Stimulated activated CD8-positive, alpha-beta memory T cell treated with anti-CD3 and anti-CD28 coated beads, Interleukin-4, amount 100 ng/mL, for 48 hours (primary cell): ENCODE measurements at places on chromosomes 11 and 22.

GRCh38 chr11:118136341-118136740 lies 16.3 kb downstream of the SCN4B start:
- no peak for DNase-seq

DNA sequence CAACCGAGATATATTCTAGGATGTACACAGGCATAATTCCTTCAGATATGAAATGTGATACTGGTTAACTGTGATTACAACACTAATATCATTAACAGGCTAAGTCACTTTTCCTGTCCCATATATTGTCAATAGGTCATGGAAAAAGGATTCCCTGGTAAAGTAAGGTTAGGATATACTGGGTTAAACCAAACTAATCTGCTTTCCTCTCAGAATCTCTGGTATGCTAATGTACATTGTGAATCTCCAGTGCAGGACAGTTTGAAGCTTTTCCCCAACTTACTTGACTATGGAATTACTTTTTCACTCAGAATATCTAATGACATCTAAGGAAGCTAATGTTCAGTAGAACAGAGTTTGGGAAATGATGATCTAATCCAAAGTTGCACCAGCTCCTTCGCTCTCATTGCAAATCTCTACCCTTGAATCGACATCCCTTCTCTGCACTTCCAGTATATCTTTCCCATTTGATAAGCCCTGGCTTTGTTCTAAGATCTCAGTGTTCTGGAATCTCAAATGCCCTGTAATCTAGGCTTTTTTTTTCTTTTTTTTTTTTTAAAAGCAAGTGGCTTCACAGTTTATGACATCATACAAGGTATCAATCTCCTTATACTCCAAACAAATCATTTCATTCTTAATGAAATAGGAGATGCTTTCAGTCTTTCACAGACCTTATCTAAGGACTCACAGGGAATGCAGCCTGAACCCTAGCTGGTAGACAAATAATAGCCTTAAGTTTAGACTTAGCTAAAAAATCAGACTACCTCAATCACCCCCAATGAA lies 43.8 kb downstream of the COPB1 start:
- no peak for DNase-seq

- no peak for DNase-seq
Observed at GRCh38 chr11:8926236-8926635, 6.5 kb downstream of the C11orf16 start.

GRCh38 chr22:48832592-48832991 lies 995.1 kb downstream of the BRD1 start:
- DNase-seq: peak; percentile 37

GRCh38 chr11:95363164-95363563 lies 132.2 kb upstream of the SESN3 start:
- DNase-seq: no peak

- no peak for DNase-seq
Observed at GRCh38 chr22:20816559-20816958, 42.1 kb downstream of the PI4KA start.

DNA sequence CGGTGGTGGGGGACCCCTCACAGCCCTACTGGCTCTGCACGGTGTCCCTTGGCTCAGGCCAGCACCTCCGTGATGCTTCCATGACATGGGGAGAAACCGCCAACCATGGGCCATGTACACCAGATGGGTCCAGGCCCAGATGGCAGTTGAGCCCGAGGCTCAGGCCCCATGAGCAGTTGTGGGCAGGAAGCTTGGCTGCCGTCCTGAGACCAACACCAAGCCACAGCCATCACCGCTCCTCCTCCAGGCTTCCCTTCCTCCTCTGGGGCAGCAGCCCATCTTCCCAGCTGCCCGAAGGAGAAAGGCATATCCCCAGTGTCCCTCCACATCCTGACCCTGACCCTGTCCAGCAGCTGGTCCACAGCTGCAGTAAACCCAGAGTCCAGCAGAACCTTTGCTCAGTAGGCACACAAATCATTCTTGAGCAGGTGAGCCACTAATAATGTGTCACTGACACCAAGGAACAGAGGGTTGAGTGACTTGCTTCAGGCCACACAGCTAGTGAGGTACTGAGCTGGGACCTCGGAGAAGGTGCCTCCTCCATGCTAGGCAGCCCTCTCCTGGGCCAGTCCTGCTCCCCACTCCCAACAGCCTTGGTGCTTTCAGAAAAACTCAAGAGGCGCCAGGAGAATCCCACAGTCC lies 204.9 kb downstream of the CTTN start:
- no peak for DNase-seq

- no peak for DNase-seq
Observed at GRCh38 chr11:112398798-112399478, 138.3 kb upstream of the PLET1 start.

DNA sequence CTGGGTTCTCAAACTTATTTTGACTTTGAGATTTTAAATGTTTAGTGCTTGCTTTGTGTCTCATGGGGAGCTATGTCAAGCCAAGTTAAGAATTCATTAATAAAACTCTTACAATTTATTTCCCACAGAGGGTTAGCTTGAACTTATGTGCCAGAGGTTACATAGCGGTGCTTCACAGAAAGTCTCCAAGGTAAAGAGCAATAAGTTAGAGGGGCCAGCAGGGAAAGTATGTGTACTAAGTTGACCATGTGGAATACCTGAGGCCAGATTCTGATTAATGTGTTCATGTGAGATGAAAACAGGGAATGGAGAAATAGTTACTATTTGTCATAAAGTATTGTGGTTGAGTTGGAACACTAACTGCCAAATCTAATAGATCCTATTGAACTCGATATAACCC lies 149.3 kb downstream of the TMEM135 start:
- no peak for DNase-seq

- DNase-seq: peak; percentile 40
Observed at GRCh38 chr22:37824674-37825641, 1.8 kb downstream of the GALR3 start.

DNA sequence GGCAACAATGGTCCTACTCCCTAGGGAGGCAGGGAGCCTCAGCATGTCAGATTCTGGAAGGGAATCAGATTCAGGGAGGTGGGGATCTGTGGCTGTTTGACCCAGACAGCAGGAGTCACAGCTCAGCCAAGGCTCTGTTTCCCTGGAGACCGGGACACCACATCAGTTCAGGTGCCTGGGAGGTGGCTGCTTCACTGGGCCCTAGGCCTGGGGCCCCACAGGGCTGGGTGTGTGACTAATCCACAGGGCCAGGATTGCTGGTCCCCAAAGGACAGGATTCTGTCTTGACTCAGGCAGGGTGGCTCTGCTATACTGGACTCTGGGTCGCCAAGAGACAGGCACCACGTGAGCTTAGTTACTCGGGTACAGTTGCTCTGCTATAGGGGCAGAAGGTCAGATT lies 3.5 kb upstream of the OR5AN1 start:
- DNase-seq: no peak

- no peak for DNase-seq
Observed at GRCh38 chr11:9815486-9816136, 151.7 kb downstream of the SWAP70 start.

DNA sequence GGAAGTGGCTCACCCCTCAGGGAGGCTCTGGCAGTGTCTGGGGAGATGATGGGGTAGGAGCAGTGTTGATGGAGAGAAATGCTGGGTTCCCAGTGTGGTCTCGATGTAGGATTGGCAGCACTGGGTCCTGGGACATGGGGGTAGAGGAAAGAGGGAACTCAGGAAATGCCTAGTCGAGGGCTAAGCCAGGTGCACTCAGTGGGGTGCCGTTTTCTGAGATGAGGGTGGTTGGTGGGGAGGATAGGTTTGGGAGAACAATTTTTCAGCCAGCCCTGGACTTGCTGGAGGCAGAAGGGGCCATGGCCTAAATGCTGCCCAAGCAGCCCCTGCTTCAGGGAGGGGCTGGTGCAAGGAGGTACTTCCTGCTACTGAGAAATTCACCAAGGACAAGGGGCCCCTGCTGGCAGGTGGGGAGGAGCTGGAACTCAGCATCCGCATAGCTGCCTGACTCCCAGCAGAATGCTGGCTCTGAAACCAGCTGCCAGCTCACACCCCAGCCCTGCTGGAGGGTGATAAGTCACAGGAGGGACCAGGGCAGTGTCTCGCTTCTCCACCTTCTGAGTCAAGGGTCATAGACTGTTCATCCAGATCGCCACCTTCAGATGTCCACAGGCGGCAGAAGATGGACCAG lies 6.0 kb downstream of the CCDC157 start:
- DNase-seq: no peak

DNA sequence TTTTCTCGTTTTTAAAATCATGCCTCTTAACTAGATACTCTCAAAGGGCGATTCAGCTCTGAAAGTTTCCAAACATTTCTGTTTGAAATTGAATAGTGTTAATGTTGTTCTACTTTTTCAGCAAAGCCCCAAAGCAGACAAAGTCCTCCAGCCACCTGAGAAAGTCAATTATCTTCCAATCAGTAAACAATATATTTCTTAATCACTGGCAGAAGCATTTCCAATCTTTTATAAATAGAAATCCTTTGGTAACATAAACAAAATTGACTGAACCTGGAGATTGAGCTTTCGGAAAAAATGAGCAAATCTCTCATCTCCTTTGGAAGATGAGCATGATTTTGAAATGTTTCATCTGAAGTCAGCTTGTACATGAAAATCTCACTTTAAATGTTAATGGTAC lies 84.4 kb upstream of the FIBIN start:
- no peak for DNase-seq

DNA sequence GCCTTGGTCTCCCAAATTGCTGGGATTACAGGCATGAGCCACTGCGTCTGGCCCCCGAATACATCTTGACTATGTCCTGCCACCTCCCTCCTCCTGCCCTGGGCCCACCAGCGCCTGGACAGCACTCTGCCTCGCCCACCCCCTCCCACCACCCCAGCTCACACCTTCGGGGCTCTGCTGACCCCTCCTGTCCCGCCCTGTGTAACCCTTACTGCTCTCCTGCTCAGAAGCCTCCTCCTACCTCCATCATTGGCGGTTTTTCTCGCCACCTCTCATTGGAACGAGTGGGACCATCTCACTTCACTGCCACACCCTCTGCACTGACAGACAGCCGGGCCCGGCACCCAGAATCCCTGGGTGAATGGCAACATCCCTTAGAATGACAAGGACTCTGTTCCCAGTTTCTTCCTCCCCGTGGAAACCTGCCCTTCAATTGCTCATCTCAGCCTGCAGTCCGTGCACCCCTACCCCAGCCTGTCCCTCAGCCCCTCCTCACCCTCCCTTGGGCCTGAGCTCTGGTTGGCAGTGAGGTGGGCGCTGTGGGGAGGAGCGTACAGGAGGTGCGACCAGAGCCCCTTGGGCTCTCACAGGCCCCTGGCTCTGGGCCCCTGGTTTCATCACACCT lies 32.2 kb downstream of the LRRC74B start:
- no peak for DNase-seq

DNA sequence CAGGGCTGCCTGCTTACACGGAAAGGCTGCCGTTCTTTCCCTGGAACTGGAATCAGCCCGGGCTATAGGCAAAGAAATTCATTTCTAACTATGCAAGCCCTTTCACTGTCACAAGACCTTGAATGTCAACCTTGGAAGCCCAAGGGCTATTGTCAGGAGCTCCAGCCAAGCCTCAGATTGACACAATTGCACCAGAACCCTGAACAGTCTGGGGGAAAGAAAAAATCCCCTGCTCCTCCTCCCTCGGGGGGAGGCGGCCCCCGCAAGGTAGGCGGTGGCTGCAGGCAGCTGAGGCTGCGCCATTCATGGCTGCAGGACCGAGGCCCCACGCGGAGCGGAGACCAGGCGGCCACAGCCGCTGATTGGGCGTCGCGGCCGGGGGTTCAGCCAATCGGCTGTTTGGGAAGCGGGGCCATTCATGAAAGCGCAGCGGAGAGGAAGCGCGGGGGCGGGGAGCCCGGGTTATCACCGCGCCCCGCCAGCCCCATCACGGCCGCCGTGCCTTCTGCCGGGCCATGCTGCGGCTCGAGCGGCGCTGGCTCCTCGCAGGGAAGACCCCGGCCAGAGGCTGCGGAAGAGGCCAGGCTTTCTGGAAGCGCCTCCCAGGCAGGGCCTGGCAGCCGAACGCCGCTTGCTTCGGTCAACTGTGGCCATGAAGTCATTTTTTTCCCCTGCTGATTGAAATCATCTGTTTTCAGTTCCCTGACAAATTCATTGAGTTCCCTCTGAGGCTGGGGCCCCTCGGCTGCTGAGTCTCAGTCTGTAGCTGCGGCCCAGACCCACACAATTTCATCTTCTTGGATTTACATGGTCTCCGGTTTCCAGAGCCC lies 38.1 kb upstream of the LINC01488 start:
- peak; percentile 85 for DNase-seq

DNA sequence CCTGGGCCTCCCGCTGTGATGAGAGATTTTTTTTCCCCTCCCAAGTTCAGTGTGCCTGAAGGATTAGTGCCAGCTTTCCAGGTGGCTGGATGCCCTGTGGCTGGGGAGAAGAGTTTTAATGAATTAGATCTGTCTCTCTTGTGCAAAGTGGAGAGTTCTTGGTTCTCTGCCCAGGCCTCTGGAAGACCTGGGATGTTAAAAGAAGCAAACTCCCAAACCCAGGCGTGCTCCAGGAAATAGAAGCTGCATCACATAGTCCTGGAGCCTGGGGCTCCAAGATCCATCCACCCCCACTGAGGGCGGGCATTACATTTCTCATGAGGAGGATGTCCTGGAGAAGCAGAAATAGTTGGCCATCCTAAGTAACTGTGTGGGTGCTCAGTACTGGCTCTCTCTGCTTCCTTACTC lies 30.6 kb downstream of the SDHAF2 start:
- no peak for DNase-seq

- DNase-seq: no peak
Observed at GRCh38 chr11:68379206-68379605, 66.8 kb downstream of the LRP5 start.

DNA sequence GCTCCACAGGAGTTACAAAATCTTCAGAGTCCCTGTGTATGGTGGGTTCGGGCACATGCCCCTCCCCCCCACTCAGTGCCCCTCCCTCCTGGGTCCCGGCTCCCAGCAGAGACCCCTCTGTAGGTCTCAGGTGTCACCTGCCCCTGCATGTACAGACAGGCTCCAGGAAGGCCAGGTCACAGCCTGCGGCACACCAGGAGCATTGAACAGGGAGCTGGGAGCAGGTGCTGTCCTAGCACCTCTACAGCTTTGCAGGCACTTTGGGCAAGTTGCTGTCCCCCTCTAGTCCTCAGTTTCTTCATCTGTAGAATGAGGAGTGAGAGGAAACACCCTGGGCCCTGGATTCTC lies 80.1 kb upstream of the RTL6 start:
- DNase-seq: no peak

- DNase-seq: no peak
Observed at GRCh38 chr22:48004038-48004437, 1241.6 kb downstream of the TBC1D22A start.

GRCh38 chr11:27995083-27995482 lies 112.9 kb downstream of the KIF18A start:
- no peak for DNase-seq

DNA sequence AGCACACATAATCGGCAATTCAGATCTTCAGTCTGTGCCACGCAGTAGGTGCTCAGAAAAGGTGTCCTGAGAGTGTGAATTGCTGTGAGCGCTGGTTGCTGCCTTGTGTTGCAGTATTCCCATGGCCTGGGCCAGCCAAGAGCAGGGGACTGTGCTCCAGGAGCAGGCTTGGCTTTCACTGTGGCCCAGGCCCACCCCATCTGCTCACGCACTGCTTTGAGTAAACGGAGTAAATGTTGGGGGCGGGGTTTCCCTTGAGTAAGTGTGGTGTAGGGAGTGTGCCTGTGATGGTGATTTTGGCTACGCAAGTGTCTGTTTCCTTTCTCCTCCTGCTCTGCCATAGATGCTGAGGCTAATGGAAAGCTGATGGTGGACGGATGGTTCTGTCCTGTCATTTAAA lies 2.3 kb downstream of the CTTN start:
- DNase-seq: no peak

- no peak for DNase-seq
Observed at GRCh38 chr11:68353118-68353517, 40.7 kb downstream of the LRP5 start.

- no peak for DNase-seq
Observed at GRCh38 chr11:26558190-26558589, 13.9 kb downstream of the MUC15 start.
